Muscle of leg (tissue), 16 donors: ENCODE measurements at places on chromosomes 6 and 20. TPM values are rescaled to one million over a fixed set of nuclear protein-coding genes. Genes with fewer than 3 reads are reported as not detected.

- H3K36me3 ChIP-seq = no peaks in the 10 kb centered on the region
- no peaks in the 10 kb centered on the region for H3K4me1 ChIP-seq
- no peak within 1 kb of the TSS for H3K4me3 ChIP-seq
- peak within 1 kb of the TSS; percentile 52 for H3K27ac ChIP-seq
- DNase-seq = peak; percentile 73
Observed at GRCh38 chr6:132713352-132714134, at the start of gene VNN1. Gene VNN1, minus strand, starts transcription at chr6:132714055. Its CDS starts 20 bp downstream, at chr6:132714035.

DNA sequence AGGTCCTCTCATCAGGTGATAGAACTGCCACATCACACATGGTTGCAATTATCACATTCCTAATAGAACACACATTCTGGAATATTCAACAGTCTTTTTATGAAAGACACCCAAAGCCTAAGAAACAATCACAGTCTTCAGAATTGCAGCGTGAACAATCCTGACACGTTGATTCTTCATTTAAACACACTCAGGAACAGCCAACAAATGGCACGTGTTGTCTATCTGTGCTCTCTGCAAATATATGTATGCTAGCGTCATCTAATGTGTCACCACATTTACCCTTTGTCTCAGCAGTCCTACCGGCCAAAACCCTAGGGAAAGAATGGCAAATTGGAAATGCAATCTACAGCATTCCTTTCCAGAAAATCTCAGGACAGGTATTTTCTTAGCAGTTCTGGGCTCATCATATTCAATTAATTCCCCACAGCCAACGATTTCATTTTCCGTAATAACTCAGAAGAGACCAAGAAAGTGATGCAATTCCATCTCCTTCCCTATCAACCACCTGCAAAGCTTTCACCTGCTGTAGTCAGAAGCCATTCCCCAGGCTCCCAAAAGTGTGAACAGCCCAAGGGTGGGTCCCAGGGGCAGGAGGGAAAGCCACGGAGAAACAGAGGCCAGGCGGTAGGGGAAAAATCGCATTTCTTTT, 280.3 kb upstream of the JARID2 start:
- peak; percentile 41 for DNase-seq
- H3K27ac ChIP-seq = no peak overlapping the region
- H3K27me3 ChIP-seq = no peaks in the 10 kb centered on the region

- peaks cover 22% of the 10 kb centered on the region for H3K4me1 ChIP-seq
- no peak overlapping the region for H3K27ac ChIP-seq
- DNase-seq = no peak
Observed at GRCh38 chr6:108711826-108712225, 136.4 kb upstream of the ARMC2 start.

DNA sequence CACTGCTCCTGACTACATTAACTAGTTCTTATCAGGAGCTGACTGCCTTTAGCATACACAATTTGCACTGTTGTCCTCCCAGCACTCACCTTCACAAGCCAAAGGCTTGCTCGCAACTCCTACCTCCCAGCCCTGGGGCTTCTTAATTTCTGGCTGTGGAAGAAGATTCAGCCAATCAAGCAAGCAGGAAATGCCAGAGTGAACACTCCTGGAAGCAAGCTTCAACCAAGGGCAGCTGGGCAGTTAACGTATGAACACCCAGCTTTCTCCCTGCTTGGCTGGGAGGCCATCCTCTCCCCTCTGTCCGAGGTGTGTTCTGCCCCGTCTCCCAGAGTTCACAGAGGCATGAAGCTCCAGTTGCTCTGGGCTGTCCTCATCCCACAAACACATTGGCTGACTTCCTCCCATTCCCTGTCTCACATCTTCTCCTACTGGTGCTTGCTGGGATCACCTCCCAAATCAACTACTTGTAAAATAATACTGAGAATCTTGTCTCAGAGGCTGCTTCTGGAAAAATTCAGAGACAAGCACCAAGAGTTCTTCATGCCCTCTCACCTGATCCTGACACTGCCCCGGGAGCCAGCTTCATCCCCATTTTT, 15.3 kb upstream of the SRSF6 start:
- H3K4me3 ChIP-seq = no peak overlapping the region
- H3K27ac ChIP-seq = no peak overlapping the region
- peaks cover 2% of the 10 kb centered on the region for H3K27me3 ChIP-seq
- no peaks in the 10 kb centered on the region for H3K36me3 ChIP-seq

DNA sequence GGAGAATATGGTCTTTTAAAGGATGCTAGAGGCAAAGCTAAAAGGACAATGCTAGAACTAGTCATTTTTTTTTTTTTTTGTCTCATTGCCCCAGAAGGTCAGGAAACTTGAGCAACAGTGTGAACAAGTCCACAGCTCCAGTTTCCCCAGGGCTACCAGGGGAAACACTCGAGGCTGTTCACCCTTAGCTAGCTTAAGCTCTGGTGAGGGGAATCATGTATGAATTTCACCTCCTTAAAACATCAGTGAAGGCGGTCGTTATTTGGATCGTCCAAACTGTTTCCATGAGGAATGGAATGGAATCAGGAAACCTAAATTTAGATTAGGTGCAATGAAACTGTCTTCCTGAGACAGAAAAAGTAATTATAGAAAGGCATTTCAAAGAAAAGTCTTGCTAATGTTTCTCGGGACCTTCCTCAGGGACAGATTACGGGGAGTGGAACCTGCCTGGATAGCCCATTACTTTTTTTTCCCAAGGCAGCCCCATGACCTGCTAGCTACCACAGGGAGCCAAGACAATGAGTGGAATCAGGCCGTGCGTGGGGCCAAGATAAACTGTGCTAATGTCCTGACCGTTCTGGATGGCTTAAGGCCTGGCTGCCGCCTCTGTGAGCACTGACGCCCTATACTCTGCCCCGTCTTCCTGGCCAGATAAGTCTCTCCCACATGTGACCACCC, 164.8 kb upstream of the SGK1 start:
- H3K4me3 ChIP-seq = no peak overlapping the region
- H3K36me3 ChIP-seq = no peaks in the 10 kb centered on the region
- H3K27me3 ChIP-seq = no peaks in the 10 kb centered on the region
- DNase-seq = peak; percentile 81
- peaks cover 10% of the 10 kb centered on the region for H3K4me1 ChIP-seq
- H3K27ac ChIP-seq = peak overlapping the region; percentile 62

GRCh38 chr6:121678245-121678644, 242.8 kb downstream of the GJA1 start:
- no peaks in the 10 kb centered on the region for H3K36me3 ChIP-seq
- no peak overlapping the region for H3K4me3 ChIP-seq
- H3K27ac ChIP-seq = no peak overlapping the region
- no peaks in the 10 kb centered on the region for H3K27me3 ChIP-seq

The SUMO4 gene
- 2.2 TPM for total RNA-seq
